Fibroblast of skin of back (primary cell): ENCODE measurements at places on chromosomes 13 and 19.

DNA sequence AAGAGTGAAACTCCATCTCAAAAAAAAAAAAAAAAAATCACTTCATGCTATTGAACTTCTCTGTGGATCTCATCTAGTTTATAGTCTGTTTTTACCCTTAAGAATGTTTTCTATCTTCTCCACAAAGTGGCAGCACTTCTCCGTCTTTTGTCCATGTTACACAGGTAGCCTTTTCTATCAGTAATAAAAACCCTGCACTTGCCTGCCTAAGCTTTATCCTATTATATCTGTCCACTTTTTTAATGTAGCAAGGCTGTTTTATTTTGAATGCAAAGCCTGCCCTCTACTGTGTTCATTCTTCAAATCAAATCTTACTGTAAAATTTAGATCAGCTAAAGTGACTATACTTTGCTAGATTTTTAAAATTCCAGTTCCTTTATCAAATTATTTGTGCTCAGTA lies 124.0 kb downstream of the STOML3 start:
- no peak for DNase-seq

DNA sequence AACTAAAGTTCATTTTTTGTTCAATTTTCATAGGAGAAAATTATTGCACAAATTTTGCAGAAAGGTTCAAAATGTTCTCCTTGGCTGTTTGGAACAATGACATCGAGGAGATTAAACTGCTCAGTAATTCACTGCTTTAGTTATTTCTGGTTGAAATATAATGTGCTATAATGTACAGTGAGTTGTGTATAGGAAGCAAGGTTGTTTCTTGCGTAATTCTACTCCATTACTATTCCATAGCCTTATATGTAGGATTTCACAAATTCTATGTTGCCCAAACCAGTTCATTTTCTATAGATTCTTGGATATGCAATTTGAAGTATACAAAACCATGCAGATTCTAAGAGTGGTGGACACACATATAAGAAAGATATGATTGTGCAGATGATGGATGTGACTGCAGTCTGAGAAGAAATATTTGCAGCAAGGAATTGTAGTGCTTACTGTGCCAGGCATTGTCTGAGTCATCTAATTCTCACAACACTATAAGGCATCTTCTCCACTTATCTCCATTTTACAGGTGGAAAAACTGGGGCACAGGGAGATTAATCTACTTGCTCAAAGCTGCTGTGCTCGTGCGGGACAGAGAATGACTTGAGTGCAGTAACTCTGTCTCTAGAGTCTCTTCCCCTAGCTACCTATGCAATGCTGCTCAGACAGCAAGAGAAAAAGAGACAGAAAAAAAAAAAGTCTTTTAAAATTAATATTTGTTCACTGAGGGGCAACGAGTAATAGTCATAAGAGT lies 515.5 kb downstream of the MYO16 start:
- DNase-seq, result no peak

GRCh38 chr13:32790731-32791130 lies 204.5 kb downstream of the PDS5B start:
- peak; percentile 9 for DNase-seq

- DNase-seq, result no peak
These were observed 97.2 kb upstream of the EDNRB start for GRCh38 chr13:78015782-78016181.

DNA sequence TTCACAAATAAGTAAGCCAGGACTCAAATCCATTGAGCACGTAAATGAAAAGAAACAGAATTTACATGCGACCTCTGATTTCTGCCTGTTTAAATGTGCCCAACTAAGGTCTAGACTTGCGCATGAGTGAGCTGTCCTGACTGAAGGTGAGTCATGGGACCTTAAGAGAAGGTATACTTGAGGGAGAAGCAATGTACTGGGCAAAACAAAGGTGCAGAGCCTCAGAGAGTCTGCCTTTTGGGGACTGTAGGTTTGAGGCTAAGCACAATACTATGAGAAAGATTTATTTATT lies 45.8 kb downstream of the UFM1 start:
- DNase-seq, result no peak

DNA sequence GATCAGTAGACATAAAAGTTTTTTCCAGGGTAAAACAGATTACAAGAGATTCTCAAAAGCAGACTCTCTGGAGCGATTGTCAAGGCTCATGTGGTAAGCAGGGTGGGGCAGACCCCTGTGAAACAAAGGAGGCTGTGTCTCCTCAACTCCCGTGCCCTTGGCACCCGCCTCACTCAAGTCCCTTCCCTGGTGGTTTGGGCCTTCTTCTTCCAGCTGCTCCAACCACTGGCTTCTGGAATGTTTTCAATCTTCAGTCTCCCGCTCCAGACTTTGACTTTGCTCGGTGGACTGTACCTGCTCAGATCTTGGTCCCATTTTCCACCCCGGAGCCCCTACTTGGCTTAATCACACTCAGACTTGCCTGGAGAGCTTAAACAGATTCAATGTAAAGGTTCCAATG lies 74.8 kb upstream of the STK24 start:
- DNase-seq, result no peak

- peak; percentile 85 for DNase-seq
These were observed 155.9 kb upstream of the KLF12 start for GRCh38 chr13:74289861-74290773.

DNA sequence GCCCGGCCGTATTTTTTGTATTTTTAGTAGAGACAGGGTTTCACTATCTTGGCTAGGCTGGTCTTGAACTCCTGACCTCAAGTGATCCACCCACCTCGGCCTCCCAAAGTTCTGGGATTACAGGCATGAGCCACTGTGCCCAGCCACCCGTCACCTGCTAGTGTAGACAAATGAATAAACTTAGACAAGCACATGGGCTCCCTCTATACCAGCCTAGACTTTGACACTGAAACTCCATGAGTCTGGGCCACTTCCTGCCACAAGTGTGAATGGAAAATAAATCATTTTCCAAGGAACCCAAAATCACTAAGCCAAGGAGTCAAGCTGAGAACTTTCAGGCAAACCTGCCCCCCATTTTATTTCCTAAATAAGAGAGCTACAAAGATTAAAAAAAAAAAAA lies 27.0 kb upstream of the TPT1 start:
- no peak for DNase-seq

DNA sequence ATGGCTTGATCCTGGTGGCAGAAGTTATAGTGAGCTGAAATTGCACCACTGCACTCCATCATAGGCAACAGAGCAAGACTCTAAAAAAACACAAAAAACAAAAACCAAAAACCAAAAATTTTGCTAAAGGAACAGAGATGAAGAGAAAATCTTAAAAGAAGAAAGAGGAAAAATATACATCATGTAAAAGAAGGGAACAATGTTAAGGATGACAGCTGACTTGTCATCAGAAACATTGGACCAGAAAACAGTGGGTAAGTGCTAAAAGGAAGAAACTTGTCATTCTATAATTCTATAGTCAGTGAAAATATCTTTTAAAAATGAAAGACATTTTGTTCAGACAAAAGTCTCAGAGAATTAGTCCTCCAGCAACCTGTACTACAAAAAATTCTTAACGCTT lies 93.8 kb downstream of the WASF3 start:
- DNase-seq, result no peak

DNA sequence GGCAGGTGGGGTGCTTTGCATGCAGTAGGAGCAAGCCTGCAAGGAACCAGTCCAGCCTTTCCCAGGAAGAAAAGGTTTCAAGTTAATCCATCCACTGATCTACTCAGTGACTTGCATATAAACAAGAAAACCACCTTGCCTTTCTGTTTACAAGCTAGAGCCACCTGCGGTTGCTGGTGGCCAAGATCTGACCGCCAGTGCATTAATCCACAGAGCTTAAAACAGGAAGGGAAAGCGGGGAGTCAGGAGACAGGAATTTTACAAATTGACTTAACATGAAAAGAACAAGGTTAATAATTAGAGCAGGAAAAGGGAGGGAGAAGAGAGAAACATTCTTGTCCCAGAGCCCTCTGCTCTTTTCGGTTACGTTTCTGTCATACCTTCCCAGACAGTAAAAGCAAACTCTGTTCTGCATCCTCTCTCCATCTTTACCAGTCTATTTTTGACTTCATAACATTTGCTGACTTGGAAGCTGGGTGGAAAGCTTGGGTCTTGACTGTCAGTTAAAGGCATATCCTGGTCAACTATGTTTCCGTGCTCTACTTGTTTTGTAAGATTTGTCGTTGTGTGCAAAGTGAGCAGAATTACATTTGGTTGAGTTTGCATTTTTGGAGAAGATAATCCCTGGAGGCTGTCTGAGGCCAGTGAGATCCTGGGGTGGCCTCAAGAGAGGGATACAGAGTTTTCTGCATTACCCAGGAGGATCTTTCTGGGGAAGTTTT lies 760.6 kb downstream of the EFNB2 start:
- DNase-seq, result no peak

DNA sequence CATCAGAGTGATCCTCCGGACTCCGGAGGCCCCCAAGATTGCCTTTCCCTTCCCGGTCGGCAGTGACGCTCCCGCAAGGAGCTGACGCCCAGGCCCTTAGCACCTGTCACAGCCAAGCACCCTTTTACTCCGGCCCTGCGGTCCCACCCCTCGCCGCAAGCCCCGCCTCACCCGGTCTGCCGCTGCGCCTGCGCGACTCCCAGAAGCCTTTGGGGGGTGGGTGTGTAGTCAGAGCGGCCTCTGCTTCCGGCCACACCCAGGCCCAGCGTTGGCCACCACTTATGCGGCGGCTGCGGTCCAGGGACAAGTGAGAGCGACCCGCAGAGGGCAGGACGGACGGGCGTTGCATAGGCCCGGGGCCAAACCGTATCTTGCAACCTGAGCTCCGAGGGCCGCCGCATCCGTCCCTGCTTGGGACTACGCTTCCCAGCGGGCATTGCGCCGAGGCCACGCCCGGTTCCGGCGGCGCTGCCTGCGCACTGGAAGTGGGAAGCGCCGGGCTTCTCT lies 441 bp upstream of the ZFP28 start:
- DNase-seq, result peak; percentile 88

DNA sequence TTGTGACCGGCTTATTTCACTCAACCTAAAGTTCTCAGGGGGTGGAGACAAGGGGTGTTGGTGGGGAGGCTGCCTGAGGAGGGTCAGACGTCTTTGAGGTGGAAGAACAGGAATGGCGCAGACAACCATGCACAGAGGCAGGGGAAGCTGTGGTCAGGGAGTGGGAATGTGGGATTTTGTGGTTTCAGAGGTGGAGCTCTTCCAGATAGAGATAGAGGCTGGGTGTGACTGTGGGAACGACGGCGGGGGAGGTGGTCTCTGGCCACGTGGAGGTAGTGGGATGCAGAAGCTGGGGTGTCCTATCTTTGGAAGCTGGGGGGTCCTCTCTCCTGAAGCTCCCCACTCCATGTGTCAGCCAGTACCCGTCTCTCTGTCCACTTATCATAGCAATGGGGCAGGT lies 7.8 kb upstream of the KLK14 start:
- DNase-seq, result no peak

GRCh38 chr13:66994097-66994496 lies 236.0 kb downstream of the PCDH9 start:
- peak; percentile 62 for DNase-seq

DNA sequence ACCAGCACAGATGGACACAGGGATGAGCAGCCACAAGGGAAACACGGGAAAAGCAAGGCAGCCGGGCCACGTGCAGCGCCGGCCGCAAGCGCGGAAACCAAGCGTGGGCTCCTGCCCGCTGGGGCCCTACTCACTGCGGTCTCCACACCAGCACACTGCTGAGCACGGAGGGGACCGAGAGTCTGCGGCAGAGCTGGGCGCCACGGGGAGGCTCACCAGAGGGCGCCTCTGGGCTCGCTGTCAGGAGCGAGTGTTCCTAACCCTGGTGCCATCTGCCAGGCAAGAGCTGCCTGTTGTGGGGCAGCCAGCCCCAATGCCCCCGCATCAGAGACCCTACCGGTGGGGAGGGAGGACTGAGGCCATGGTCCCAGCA lies 26.5 kb downstream of the MPND start:
- DNase-seq, result no peak

DNA sequence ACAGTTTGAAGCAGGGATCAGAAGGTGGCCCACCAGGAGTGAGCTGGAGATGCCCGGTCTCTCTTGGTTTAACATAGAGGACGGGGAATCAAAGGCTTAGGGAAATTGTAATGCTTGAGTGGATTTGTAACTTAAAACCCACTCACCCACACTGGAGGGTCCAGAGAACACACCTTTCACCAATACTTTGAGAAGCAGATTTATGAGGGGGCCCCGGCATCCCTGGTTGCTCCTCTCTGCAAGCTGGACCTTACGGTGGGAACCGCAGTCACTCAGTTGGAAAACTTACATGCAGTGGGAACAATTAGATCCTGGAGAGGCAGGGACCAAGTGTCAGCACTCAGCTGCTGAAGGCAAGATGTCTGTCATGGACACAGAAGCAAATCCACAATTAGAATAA lies 20.5 kb downstream of the PPP5C start:
- DNase-seq, result no peak

- no peak for DNase-seq
These were observed 83.0 kb upstream of the FNDC3A start for GRCh38 chr13:48892688-48893075.

DNA sequence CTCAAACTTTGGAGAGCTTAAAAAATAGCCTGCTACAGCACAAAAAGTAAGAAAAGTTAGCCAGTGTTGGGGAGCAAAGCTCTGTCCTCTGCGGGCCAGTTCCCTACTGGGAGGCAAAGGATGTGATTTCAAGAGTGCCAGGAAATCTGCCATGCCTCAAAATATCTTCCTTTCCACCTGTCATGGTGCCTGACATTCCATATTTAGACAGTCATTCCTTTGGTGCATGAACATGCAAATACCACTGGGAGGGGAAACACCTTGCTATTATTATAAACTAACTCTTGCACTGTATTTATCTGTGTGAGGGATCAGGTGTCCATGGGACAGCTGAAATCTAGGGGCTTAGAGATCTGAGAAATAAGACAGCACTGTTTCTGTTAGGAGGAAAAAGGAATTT lies 10.3 kb downstream of the FREM2 start:
- no peak for DNase-seq

DNA sequence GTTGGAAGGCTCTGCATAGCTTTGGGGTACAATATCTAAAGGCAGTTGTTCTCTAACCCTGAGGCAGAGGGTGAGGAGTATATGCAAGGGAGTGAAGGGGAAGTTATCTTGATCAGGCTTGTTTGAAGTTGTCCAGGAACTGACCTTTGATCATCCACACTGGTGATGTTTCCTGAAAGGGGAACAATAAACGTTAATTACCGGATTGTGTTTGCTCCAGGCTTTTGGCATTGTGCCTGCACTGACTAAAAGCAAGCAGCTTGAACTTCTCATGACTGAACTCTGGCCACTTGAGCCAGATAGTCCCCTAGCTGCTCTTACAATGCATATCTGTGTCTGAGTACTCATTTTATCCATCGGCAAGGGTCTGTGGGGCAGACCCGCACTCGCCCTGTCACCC lies 27.0 kb upstream of the ZNF726 start:
- DNase-seq, result no peak

GRCh38 chr19:56671613-56671994 lies at the start of gene ZNF835:
Gene ZNF835 (minus strand): TSS chr19:56671757. CDS start chr19:56665198, 6,559 bp downstream.
- peak; percentile 29 for DNase-seq

DNA sequence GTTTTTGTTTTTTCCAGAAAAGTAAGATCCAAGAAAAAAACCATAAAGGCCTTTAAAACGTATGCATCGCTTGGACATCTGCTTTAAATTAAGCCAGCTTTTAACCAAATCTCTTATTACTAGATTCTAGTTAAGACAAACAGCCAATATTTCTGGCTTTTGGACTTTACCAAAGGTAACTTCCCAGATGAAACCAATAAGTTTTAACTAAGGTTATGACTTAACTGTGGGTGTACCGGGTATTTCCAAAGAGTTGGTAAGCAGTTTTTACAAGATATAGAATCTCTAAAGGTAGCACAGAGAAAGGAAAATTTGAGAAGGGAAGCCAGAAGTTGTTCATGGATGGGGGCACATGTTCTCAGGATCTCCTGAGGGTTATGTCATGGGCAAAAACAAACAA lies 34.0 kb downstream of the CEACAM1 start:
- DNase-seq, result no peak
